ENCODE measurements at places on chromosomes 5 and 9.

DNA sequence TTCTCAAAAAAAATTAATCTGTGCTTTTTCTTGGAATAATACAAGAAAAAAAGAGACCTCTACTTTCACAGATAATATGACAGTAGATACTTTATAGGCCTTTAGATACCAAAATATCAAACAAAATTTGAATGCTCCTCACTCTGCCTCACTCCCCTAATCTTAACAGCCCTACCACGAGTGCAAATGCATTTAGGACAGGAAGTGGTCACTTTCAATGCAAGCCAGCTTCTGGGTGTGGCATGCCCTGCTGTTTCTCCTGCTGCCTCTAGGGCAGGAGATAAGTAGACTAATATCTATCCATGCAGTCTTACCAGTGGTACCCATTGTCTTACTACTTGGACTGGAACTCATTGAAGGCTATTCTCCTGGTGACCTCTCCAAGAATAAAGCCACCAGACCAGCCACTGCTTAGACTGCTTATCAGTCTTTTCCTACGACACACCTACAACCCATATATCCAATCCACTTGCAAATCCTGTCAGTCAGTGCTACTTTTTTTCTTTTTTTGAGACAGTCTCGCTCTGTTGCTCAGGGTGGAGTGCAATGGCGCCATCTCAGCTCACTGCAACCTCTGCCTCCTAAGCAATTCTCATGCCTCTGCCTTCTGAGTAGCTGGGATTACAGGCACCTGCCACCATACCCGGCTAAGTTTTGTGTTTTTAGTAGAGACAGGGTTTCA lies 23.0 kb downstream of the FRRS1L start:
- DNase-seq, result no peak

DNA sequence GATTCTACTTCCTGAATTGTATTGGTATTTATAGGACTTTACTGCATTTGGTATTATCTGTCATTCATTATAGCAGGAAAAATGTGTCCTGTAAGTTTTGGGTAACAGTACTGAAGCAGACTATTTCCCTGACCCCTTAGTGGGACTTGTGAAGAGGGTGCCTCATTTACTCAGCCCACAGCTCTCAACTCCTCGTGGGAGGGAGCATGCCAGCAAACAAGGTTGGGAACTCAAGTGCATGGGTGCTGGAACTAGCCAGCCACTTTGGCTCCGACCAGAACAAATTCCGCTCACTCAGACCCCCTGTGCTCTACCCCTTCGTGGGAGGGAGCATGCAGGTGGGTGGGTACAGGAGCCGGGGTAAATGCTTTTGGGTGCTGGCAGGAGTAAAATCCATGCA lies 1773.5 kb upstream of the WWC1 start:
- no peak for DNase-seq

GRCh38 chr9:134875371-134875770 lies 5.2 kb upstream of the FCN2 start:
- DNase-seq, result no peak

DNA sequence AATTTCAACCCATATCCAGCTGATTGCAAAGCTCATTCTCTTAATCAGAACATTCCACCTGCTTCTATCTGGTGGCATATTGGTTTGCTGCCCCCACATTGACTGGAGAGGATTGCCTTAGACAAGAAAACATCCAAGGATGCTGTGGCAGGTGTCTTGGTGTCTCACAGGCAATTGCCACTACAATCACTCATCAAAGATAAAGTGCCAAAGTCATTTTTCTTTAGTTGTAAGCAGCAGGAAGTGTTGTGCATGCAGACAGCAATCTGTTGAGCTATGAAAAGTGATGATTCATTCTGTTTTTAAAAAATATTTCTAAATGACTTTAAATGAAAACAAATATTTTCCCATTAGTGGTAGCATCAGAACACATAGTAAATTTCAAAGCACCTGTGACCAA lies 53.9 kb downstream of the CDH6 start:
- DNase-seq, result no peak

DNA sequence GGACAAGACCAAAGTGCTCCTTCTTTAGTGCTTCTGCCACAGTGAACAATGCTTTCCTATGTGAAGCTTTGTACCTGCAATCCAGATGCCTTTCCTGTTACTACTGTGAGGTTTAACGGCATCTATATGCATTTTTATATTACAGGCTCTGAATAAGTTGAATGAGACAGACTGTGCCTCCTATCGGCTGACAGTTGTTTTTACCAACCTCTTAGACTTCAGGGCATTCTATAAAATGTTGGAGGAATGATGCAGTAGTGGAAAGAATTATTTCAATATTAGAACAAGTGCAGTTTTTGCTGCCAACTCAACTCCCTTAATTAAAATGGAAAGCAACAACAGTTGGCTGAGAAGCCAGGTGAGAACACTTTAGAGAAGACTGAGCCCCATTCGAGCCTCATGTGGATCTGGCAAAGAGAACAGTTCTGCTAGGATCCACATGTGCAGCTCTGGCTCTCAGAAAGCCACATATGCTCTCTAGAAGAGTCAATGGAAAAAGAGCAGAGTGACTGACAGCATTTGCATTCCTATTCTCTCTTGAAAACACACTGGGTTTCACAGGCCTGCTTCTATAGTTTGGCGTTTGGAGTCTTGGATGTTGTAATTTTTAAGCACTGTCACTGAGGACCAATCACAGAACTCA lies 147.5 kb downstream of the LURAP1L start:
- DNase-seq, result no peak

DNA sequence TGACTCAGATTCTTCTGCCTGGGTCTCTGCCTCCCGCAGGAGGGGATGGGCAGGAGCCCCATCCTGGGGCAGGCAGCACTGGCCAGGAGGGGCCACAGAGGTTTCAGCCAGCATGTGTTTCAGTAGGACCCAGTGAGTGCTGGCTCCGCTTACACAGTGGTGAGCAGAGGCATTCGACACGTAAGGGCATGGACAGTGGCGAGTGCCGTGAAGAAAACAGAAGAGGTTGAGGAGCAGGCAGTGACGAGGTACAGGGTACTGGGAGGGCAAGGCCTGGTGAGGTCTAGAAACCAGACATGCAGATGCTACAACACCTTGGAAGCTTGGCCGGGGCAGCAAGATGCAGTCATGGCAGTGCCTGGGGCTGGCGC lies 41.5 kb downstream of the CACNA1B start:
- no peak for DNase-seq

GRCh38 chr5:142065273-142065672 lies 43.3 kb upstream of the NDFIP1 start:
- no peak for DNase-seq

- no peak for DNase-seq
These were observed 19.6 kb downstream of the SLC24A2 start for GRCh38 chr9:19769213-19769612.

- no peak for DNase-seq
These were observed 913.8 kb downstream of the TLE1 start for GRCh38 chr9:80775530-80775929.

DNA sequence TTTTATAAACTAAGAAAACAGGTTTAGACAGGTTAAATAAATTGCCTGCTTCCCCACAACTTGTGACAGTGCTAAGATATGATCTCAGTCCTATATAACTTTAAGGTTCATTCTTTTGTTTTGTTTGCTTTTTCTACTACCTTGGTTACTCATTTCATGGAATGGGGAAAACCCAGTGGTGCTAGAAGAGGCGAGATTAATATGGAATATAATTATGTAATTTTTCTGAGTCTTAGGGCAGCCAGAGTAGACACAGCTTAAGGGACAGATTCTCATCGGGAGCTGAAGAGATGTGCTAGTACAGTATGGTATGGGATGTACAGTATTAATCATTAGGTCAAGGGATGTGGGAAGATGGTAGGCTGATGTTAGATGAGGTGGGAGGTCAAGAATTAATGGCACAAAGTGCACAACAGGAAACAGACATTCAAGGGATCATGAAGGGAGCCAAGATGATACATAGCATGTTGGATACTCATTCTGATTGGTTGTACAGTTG lies 6.2 kb downstream of the TRIM32 start:
- no peak for DNase-seq

DNA sequence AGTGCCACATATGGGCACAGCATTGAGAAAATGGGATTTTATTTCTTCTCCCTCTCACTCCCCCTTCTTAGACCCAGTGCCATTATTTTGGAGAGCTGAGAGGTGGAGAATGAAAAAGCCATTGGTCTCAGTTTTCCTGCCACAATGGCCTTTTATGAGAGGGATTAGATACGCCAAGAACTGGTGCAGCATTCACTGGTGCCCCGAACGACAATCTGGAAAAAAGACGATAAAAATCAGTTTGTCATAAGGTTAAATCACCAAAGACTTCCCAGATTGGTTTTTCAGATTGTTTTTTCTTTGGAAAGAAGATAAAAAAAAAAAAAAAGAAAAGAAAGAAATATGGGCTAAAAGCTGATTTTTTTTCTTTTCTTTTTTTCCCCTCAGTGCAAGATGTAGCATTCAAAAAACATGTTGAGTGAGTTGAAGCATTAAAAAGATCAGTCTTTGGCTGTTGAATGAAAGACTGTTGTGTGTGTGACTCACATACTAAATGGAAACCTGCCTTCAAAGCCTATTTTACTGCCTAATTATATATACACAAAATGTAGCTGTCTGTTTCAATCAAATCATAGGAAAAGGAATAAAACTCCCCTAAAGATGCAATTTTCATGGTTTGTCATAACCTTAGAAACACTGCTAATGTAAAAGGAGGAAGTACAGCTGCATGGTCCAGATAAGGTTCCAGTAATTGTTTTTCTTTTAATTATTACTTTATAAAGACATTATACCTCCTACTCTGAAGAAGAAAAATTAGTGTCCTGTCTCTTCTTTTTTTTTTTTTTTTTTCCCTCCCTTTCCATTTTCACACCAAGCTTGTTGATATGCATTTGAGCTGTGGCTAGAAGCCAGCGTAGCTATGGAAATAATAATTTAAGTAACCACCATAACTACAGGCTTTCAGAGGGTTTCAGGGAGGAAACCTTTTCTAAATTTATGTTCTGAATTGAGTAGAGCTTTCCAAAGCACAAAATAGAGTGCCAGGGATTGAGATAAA lies 27.2 kb upstream of the ZNF608 start:
- no peak for DNase-seq

DNA sequence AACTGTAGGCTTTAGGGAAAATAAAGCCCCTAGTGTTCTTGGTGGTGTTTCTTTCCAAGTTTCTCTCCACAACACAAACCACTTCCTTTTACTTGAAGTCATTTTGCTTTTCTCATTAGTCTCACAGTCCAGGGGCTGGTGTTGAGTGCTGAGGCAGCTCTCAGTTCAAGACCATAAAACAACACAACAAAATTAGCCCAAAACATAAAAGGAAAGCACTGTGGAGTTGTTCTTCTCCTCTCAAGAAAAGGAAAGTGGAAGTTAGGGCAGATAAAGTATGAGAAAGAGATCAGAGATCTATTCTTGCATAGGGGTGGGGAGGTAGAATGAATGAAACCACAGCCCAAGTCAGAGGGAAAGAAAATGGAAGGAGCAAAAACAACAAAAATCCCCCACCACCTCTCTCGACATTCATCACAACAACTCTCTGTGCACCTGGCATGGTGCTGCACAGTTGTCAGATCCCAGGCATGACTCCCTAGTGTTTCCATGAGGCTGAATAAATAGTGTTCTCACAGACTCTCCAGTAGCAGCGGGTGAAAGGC lies 569.9 kb downstream of the RAB3C start:
- DNase-seq, result no peak

DNA sequence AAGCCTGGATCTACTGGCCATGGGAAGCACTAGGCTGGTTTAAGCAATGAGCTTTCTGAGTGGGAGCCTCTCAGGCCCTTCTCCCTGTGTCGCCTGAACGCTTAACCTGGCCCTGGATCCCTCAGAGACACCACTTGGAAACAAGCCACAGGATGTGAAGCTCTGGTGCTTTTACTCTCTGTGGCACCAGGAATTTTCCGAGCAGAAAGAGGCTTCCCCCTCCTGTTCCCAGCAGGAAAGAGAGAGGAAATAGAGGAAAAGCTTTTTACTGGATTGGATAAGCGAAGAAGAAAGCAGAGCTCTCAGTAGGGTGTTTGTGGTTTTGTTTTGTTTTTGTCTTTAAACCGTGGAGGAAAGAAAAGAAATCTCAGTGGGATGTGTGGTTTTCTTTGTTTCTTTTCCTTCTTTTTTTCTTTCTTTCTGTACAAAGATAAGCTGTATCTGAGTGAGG lies 34.5 kb downstream of the COL15A1 start:
- no peak for DNase-seq

GRCh38 chr5:133467335-133467779 lies 145.0 kb downstream of the FSTL4 start:
- DNase-seq, result no peak

GRCh38 chr9:120212853-120213200 lies 367.1 kb downstream of the CDK5RAP2 start:
- DNase-seq, result no peak
